ENCODE measurements at places on chromosomes 11 and 22.
A peak's percentile ranks its signal among the peaks of the same experiment; 100 is the strongest.

GRCh38 chr22:36358533-36359469 lies 29.0 kb downstream of the MYH9 start:
- DNase-seq = no peak

GRCh38 chr11:69873166-69874077 lies 54.2 kb upstream of the FGF3 start:
- no peak for DNase-seq

- DNase-seq = no peak
Observed at GRCh38 chr22:43092085-43092484, 2.9 kb upstream of the TTLL1 start.

GRCh38 chr11:123187665-123188507 lies 7.2 kb downstream of the CLMP start:
- DNase-seq = no peak

DNA sequence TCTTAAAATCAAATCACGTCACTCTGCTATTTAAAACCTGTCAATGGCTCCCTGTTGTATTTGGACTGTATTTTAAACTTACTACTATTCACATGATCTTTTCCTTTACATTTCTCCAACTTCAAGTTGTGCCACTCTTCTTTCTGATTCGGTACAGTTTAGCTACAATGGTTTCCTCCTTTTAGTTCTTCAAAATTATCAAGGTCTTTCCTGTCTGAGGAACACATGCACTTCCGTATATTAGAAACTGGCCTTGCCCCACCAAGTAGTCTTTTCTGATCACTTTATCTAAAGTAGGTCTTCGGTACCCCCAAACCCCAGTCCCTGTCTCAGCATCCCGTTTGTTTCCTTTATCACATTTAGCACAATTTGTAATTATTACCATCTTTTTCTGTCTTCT lies 81.8 kb downstream of the MTMR3 start:
- DNase-seq = no peak

GRCh38 chr11:81104051-81104450 lies 1629.6 kb downstream of the FAM181B start:
- no peak for DNase-seq

- DNase-seq = no peak
Observed at GRCh38 chr11:121257289-121257688, 35.3 kb upstream of the SC5D start.

- no peak for DNase-seq
Observed at GRCh38 chr11:127037596-127037995, 37.0 kb upstream of the KIRREL3 start.

DNA sequence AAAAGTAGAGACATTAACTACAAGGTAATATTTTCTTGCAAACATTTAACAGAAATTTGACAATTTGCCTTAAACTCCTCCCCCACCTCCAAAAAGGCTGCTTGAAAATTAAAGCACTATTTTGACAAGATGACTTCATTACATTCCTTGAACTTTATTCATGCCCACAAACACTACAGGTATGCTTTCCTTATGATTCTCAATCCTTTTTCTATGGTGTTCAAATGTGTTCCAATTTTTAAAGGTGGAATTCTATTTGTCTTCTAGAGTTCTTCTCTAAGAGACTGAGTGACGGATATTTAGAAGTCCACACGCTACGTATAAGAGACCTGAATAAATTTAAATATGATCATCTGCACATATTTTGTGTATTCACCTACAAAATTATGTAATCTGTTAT lies 69.4 kb downstream of the MRTFA start:
- no peak for DNase-seq

GRCh38 chr11:132330515-132330914 lies 960.1 kb downstream of the NTM start:
- DNase-seq = no peak

DNA sequence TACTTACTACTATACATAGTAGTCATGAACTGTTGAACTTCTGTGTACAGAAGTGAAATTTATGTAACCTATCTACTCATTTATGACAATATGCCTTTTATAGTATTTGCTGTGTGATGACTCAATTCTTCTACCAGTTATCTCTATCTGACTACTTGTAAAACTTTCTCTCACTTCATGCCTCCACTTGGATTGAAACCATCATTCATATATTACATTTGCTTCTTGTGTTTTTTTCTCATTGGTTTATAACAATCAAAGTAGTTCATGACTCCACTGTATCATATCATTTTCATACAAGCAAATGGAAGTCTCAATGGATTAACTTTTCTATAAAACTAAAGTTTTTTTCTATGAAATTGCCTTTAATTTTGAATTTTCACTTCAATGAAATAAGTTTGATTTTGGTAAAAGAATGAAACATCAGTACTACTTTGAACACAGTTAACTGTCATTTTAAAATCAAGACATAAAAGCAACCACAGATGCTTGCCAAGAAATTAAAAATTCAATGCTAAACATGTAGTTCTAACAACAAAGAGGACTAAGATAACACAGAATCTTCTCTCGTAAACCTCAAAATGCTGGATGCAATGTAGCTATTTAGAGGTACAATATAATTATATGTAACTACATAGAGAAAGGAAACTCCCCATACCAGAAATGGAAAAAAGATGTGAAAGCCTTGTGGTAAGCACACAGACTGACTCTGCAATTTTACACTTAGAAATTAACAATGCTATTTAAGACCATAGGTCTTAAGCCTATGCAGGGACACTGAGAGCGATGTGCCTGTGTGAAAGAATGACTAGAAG lies 27.6 kb upstream of the EXPH5 start:
- DNase-seq = no peak

- no peak for DNase-seq
Observed at GRCh38 chr11:65541093-65541982, 16.5 kb downstream of the SCYL1 start.

DNA sequence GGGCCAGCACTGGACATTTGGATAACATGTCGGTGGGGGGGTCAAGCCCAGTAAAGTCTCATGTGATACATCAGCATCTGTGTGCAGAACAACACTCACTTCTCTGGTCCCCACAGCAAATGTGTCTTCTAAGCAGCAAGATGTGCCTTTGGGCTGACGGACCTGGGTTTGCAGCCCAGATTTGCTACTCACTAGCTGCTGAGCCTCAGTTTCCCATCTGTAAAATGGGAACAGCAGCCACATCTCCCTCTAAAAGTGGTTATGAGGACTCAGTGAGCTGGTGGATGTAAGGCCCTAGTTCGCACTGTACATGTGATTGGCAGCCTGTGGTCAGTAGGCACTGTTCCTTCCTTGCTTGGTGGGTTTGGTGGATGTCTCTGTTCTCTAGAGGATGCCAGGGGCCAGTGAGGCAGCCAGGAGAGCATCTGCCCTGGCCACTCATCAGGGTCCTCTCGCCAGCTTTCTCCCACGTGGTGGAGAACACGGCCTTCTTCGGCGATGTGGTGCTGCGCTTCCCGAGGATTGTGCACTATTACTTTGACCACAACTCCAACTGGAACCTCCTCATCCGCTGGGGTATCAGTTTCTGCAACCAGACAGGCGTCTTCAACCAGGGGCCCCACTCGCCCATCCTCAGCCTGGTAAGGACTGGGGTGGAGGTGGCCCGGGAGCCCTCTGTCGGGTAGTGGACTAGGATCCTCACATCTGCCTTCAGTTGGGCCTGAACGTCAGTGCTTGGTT lies 12.5 kb downstream of the CCDC134 start:
- no peak for DNase-seq

DNA sequence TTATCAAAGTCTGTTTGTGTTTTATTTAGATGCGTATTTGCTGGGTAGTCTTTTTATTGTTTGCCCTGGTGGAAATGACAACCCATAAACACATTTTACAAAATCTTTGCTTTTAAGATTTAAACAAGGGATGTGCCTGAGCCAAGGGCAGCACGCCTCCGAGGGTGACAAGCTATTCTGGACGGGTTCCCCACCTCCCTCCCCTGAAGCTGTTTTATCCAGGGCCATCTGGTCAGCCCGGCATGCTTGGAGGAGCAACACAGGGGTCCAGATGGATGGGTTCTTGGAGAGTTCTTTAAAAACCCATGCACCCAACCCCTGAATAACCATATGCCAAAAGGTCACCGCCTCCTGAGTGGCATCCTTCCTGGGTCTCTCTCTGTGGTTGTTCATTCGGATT lies 408.9 kb downstream of the OPCML start:
- no peak for DNase-seq

DNA sequence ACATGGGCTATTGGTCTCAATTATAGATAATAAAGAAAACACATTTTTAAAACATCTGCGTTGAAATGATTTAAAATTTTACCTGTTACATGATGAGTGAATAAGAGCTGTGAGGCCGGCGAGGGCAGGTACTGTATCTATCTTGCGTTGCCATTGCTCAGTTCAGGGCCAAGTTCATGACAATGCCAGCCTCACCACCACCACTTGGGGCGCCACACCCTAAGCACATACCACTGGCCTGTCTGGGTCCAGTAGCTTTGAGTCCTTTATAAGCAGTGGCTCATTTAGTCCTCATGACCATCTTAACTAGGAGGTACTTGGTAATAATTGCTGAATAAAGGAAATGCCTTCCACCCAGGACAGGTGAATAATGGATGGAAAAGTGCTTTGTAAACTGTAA lies 14.5 kb upstream of the MB start:
- DNase-seq = peak; percentile 37

DNA sequence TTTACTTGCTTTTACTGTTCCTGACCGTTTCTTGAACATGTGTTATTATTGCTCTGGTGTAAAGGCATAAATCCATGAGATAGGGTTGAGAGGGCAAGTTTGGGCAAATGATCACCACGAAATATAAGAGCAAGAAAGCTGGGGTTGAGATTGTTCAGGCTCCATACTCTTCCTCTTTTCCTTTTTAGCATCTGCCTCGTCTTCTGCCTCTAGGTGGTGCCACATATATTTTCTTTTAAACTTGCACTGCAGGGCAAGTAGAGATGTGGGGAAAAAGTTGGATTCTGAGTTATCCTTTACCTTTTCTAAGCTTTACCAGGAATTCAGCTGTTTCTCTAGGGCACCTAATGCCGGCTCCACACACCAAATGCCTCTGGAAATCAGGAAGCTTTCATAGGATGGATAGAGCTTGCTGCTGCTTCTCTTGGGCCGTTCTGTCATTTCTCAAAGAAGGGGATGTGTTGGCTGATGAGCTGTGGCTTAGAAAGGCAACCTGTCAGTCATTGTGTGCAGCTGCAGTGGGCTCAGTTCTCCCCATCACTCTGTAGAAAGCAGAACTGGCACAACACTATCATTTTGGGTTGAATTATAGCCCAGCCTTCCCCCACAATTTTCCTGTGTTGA lies 98.2 kb downstream of the LDLRAD3 start:
- no peak for DNase-seq

DNA sequence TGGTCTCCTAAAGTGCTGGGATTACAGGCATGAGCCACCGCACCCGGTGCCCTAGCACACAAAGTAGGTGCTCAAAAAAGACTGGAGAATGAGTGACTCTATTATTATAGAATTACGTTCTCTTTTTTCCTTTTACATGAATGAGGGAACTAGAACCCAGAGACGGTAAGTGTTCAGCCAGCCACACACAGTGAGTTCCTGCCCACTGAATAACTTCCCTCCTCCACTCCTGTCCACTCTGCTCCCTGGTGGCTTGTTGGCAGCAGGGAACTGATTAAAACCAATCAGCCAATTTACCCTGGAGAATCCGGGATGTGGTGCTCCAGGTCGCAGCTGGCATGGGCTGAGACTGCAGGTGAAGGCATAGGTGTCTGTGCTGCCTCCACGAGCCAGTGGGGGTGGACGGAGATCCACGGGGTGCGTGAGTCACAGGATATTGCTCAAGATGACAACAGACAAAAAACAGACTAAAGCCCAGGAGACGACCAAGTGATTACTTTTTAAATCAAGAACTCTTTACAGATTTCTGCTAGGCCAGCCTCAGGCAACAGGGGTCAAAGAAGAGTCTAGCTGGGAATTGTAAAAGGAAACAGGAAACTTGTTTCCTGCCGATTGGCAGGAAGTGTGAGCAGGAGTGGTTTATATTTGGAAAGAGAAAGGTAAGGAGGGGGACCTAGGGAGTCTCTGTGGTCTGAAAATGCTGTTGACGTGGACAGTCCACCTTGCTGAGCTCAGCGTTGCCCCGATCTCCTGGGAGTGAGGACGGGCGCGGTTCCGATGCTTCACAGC lies 95.2 kb upstream of the TP53I11 start:
- DNase-seq = peak; percentile 28

- no peak for DNase-seq
Observed at GRCh38 chr11:14420223-14420622, 61.2 kb upstream of the RRAS2 start.

- DNase-seq = no peak
Observed at GRCh38 chr11:79241205-79241851, 199.5 kb downstream of the TENM4 start.

Data from stimulated activated CD4-positive, alpha-beta T cell treated with anti-CD3 and anti-CD28 coated beads, Interleukin-1b, Interleukin-23, amount 100 ng/mL, for 48 hours (primary cell).